ENCODE measurements at places on chromosomes 3 and 15.

DNA sequence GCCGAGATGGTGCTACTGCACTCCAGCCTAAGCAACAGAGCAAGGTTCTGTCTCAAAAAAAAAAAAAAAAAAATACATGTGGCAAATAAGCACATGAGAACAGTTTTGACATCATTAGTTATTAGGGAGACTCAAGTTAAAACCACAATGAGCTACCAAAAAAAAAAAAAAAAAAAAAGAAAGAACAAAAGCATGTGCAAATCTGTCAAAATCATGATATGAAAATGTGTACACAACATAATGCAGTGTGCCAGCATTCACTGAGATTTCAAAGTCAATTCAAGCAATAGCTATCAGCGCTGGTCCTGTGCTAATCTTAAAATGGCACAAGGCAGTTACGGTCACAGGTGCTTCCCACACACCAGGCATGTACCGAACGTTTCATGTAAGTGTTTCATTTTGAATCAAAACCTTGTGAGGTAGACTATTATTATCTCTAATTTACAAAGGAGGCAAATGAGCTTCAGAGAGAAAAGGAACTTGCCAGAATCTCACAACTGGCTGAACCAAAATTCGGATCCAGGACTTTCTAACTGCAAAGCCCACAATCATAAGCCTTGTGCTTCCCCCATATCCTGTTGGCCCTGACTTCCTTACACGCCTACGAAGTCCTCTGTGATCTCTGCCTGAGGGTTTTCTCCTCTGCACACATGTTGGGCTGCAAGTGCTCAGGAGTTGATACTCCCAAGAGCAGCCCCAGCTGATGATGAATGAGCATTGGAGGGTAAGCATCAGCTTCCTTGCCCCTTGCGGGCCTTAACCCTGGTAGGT lies 200.1 kb upstream of the PROK2 start:
- DNase-seq: no peak

DNA sequence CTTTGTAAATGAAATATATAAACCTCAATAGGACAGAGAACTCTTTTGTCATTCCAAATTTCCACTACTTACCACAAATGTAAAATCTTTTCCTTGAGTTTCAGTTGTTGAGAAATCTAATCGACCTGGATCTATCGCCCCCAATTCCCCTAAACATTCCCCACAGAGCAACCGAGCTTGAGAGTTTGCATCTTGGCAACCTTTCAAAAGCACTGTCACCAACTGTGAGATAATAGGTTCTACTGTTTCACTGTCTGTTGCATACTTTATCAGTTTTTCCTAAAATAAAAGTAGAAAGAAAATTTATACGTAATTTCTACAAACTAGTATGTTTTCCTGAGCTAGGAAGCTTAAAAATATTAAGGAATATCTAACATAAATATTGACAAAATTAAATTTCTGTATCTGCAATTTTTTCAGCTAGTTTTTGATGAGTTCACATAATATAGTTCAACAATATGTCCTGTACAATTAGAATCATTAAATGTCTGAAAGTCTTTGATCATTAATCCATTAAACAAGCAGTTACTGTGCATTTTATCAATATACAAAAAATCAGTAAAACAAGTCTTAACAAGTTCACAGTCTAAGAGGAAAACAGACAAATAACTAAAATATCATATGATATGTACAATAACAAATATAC lies 54.5 kb downstream of the ATR start:
- no peak for DNase-seq

GRCh38 chr3:86162521-86162920 lies 828.4 kb downstream of the VGLL3 start:
- DNase-seq: no peak

DNA sequence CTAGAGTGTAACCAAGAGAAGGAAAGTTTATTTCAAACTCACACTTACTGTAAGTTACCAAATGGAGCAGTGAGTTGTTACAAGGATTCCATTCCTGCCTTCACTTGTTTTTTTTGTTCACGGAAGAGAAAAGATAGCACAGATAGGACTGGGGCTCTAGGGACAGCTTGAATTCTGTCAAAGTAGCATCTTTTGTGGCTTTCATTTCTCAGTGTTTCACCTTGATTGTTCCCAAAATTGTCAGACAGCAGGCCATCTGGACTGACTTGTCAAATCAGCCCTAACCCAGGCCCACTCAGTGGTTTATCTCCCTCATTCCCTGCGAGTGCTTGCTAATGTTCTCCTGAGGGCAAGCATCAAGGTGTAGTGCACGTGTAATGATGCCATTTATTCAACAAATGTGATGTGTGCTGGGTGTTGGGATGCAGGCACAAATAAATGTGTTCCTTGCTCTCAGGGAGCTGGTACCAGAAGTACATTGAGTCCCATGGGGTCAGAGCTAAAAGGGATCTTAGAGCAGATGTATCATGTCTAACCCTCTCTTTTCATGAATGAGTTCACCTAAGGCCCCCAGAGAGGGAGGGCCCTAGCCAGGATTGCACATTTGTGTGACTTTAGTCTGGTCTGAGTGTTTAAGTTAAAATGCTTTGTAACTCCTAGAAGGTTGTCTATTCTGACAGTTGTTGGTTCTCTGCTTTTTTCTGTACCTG lies 49.1 kb downstream of the PDHB start:
- no peak for DNase-seq

- no peak for DNase-seq
Observed at GRCh38 chr3:16831846-16832245, 52.9 kb upstream of the PLCL2 start.

DNA sequence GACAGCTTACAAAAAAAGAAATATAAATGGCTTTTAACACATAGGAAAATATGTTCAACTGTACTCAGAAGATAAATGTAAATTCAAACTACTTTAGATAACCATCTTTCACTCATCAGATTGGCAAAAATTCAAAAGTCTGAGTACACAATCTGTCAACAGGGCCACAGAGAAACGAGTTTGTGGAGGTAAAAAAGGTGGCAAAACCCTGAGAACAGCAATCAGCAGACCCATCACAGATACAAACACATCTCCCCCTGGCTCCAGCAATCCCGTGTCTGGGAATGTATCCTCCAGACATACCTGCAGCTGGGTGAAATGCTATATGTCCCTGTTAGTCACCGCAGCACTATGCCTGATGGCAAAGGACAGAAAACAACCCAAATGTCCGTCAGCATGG lies 149.5 kb downstream of the OSBPL10 start:
- no peak for DNase-seq

- no peak for DNase-seq
Observed at GRCh38 chr3:12328132-12328836, 39.4 kb downstream of the PPARG start.

DNA sequence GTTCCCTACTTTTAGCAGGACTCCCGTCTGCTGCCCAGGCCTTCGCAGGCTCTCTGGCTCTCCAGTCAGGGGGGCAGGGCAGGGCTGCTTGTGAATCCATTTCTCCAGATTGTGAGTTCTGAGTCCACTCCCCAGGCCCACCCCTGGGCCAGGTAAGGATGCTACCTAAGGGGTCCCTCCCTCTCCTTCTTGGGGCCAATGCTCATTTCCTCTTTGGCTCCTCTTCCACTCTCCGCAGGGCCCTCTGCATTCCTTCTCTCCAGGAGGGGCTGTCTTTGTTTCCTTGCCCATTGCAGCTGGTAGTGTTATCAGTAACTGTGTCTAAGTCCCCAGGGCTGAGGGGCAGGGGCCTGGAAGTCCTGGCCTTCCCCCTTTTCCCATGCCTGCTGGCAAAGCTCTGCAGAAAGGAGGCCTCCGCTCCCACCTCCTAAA lies 13.0 kb upstream of the CACNA2D2 start:
- no peak for DNase-seq

DNA sequence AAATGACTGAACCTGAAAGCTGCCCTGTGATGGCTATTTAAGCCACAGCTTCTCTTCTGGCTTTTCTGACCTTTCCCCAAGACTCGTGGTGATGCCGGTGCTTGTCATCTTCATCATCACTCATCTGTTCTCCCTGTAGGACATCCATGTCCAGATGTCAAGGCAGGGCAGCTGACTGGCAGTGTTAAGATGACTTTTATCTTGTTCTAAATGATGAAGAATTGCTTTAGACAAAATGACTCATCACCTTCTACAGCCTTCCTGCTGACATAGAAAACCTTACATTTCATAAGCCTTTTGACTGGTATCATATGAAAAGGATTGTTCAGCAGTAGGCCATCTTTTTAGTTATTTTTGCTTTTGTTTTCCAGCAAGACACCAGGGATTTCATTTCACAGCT lies 67.0 kb upstream of the GPR149 start:
- DNase-seq: no peak

DNA sequence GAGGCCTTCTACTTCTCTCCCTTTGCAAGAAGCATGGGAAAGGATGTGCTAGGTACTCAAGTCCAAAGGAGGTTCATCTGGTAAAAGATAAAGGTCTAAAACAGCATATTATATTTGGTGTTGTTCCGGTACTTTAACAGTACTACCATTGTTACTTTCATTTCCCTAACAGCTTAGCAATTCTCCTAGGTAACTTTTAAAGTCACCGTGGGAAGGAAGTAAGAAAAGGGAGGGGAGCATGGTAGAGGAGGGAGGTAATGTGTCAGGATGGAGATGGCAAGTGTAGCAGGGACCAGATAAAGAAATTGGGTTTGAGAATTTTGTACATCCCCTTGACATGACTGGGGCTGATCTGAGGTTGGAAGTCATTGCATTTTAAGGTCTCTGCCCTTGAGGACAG lies 89.4 kb upstream of the SKOR1 start:
- DNase-seq: no peak
